MV-4-11 (cell line): ENCODE measurements at places on chromosomes 16 and 17.
A peak's percentile ranks its signal among the peaks of the same experiment; 100 is the strongest.

DNA sequence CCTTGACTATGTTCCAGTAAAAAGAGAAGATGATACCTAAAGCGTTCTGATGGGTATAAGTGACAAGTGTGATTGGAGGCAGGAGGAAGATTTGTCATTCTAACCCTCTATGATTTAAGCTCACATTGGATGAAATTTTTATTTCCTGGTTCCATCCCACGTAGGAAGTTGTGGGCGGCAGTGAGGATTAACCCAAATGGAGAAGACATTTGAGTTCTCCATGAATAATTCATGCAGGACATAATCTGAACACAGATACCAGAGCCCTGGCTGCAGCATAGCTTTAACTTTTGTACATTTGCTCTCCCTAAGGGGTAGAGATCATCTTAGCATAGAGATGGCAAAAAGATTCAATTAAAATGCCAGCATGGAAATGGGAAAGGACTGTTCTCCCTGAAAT lies 146.3 kb downstream of the SLC39A11 start:
- DNase-seq: no peak

DNA sequence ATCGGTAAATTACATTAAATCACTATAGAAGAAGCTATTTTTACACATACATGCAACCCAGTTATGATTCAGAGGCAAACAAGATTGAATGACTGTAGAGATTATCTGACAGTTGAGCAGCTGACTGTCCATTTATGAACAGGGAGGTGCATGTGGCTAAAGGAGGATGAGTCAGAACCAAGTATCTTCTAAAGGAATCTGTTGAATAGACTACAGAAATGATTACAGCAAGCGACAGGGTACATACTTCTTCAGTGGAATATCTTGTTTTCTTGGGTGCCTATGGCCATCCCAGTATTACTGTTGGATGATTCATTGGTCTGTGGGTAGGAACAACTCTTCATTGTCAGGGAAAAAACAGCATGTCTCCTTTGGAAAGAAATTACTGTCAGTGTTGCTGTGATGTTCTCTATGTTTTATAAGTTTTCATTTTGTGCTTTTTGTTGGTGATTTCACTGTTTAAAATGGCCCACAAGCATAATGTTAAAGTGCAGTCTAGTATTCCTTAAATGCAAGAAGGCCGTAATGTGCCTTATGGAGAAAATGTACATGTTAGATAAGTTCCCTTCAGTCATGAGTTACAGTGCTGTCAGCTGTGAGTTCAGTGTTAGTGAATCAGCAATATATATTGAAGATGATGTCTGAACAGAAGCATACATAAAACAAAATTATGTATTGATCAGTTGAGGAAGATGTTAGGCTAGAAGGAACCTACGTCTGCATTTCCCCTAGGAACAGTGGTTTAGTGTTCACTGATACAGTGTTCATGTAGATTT lies 27.0 kb downstream of the CBFB start:
- peak; percentile 77 for DNase-seq

GRCh38 chr17:74822335-74822938 lies 37.2 kb downstream of the GRIN2C start:
- DNase-seq: no peak

DNA sequence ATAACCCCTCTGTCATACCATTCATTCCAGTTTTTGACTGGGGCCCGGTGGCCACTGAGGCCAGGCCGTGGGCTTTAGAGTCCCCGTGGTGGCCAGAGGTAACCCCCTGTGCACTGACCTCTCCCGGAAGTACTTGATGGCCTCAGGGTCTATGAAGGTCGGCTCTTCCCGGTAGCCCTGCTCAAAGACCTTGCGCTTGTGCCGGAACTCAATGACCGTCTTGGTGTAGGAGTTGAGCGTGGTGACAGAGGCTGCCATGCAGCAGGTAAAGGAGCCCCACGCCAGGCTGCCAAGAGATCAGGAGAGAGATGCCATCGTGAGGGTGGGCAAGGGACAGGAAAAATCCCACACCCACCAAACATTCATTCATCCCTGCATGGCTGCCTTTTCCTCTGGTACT lies 234.8 kb downstream of the GSG1L start:
- no peak for DNase-seq
